Liver (tissue), 10 donors: ENCODE measurements at places on chromosomes 4 and X.
A peak's percentile ranks its signal among the peaks of the same experiment; 100 is the strongest.

DNA sequence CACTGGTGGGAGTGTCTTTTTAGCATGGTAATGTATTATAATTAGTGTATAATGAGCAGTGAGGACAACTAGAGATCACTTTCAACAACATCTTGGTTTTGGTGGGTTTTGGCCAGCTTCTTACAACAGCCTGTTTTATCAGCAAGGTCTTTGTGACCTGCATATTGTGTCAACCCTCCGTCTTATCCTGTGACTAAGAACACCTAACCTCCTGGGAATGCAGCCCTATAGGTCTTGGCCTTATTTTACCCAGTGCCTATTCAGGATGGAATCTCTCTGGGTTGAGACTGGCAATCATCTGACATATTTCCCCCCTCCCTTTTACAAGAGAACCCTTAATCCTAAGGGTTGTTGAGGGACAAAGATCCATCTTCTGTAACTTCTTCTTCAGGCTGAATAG, 21.9 kb upstream of the ADH4 start:
- no peak for DNase-seq

GRCh38 chr4:184824081-184824775, 1.5 kb downstream of the ACSL1 start:
- no peak for DNase-seq

DNA sequence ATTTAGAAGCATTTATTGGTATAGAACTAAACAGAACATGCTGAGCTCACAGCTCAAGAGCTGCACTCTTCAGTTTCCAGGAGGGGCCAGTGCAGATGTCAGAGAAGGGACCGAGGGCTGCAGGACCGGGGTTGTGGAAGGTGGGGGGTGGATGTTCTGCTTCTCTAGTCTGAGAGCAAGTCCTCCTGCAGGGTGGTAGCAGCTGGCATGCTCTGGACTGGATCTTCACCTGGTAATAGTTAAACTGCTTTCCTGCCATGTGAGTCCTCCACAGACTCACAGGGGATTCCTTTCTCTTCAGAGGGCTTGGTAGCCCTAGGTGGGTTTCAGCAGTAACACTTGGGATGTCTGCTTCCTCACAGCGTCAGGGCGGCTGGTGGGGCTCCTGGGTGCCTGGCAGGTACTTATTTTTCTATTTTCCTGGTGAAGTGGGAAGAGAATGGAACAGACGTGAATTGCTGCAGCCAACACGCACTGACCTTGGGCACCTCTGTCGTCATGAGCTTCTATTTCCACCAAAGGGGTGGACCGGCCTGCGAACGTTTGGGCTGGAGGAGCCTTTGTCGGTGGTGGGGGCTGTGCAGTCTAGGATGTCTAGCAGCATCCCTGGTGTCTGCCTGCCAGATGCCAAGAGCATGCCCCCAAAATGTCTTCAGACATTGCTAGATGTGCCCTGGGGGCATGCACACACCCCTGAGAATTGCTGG, 2.5 kb downstream of the MAEA start:
- DNase-seq = no peak

DNA sequence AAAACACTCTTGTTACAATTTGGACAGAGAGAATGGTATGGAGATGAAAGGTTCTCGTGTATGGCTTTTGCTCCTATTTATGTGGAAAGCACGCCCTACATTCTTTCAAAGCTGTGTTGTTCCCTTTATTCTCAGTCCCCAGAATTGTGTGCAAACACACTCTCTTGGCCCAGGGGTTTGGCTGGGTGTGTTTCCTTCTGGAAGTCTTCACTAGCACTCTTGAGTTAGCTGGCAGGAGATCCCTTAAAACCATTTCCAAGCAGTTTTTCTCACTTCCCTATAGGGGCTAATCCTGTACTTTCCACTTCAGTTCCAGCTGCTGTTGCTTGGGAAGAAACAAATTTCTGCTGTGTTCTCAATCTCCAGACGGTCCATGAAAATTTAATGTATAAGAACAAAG, 35.1 kb downstream of the FHL1 start:
- DNase-seq = no peak

DNA sequence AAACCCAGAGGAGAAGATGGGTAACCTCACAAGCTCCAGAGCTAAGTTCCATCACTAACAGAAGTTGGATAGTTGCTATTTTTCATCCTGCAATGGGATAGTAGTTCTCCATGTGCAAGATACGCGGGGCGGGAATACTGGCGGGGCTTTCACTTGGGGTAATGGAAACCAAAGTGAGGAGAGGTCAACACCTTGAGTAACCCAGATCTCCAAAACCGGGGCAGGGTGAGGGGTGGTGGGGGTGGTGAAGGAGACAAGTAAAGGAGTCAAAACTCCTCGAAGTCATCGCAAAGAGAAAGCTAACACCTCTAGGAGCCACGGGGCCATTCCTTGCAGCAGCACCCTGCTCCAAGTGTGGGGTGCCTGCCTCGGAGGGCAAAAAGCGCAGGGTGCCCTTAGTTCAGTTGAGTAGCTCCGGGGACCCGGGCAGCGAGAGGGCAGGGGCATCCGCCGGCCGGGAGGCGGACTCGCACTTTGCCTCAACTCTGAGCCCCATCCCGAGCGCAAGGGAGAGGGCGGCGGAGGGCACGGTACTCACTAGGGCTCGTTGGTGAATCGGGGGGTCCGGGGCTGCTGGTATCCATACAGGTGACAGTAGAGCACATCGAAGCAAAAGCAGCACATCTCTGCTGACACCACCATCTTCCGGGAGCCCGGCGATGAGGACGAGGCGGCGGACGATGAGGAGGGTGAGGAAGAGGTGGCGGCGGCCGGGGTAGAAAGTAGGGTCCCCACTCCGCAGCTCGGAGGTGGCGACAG, 645 bp downstream of the AMMECR1 start:
- peak; percentile 51 for DNase-seq

GRCh38 chrX:119155416-119156035, 27.9 kb upstream of the KIAA1210 start:
- DNase-seq = no peak

GRCh38 chr4:11424000-11424399, 4.7 kb downstream of the HS3ST1 start:
- no peak for DNase-seq

DNA sequence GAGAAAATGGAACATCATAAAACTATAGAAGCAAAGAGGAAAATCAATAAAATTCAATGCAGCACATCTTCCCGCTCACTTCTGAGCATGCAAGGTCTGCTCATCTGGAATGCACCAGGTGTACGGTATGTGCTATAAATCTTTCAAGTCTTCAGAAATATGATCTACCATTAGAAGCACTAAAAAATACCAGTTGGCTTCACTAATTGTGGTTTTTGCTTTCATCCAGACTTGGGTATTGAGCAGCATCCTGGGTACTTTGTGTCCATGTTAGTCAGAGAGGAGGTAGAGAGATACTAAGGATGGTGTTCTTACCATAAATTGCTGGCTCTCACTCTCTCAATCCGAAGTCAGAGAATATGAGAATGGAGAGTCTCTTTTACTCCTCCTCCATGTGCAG, 477.1 kb downstream of the PPARGC1A start:
- no peak for DNase-seq

DNA sequence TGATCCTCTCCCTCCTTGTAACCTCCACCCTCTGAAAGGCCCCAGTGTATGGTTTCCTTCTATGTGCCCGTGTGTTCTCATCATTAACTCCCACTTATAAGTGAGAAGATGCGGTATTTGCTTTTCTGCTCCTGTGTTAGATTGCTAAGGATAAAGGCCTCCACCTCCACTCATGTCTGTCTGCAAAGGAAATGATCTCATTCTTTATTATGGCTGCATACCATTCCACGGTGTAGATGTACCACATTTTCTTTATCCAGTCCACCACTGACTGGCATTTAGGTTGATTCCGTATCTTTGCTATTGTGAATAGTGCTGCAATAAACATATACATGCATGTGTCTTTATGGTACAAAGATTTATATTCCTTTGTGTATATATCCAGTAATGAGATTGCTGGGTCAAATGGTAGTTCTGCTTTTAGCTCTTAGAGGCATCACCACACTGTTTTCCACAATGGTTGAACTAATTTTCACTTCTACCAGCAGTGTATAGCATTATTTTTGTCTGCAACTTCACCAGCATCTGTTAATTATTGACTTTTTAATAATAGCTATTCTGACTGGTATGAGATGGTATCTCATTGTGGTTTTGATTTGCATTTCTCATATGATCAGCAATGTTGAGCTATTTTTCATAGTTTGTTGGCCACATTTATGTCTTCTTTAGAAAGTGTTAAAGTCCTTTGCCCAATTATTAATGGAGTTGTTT, 1030.9 kb downstream of the FSTL5 start:
- no peak for DNase-seq

GRCh38 chr4:74920704-74921103, 12.2 kb upstream of the PARM1 start:
- DNase-seq = no peak

DNA sequence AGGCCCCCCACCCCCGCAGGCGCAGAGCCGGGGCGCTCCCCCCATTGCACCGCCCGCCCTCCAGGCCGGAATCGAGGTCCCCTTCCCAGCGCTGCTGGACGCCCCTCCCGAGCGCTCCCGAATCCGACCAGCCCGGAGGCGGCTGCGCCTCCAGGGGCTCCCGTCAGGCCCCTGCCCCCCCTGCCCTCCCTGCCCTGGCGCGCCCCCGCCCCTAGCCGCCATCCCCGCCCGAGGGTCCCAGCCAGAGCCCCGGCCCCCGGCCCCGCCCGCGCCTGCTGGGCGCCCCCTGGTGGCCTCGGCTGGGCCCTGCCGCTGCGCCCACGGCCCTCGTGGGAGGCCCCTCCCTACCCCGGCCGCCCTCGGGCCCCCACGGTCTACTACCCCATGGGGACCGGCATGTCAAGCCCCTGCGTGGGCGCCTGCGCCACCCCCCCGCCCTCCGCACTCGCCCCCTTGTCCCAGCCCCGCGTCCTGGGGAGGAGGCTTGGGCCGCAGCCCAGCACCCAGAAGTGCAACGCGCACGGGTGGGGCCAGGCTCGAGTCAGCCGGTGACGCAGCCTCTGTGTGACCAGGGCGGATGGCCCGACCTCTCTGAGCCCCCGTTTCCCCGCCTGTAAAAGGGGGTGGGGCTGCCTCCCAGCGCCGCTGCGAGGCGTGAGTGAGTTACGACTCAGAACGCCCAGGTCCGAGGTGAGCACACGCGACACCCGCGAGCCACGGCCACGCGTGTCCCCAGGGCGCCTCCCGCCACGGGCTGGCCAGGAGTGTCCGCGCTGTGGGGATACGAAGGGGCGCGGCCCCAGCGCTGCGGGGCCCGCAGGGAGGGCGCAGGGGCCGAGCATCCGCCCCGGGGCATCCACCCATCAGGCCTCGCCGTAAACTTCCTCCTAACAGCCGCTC, 104.9 kb downstream of the FAM53A start:
- peak; percentile 62 for DNase-seq

- DNase-seq = no peak
These were observed 177.7 kb downstream of the ADAMTS3 start for GRCh38 chr4:72391281-72391680.

DNA sequence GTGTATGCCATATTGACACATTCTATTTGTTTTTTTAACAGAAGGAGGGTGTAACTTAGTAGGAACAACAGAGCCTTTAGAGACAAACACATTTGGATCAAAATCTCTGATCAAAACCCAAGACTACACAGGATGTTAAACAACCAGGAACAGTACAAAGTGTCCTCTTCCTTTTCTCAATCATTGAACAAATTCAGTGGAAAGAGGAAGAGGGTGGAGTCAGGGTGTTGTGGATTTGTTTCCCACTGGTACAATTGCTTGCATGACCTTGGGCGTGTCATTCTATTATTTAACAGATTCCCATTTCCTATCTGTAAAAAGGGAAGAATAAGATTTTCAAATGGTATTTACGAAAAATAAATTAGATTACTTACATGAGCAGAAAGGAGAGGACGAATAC, 1162.8 kb upstream of the PRKX start:
- DNase-seq = no peak

DNA sequence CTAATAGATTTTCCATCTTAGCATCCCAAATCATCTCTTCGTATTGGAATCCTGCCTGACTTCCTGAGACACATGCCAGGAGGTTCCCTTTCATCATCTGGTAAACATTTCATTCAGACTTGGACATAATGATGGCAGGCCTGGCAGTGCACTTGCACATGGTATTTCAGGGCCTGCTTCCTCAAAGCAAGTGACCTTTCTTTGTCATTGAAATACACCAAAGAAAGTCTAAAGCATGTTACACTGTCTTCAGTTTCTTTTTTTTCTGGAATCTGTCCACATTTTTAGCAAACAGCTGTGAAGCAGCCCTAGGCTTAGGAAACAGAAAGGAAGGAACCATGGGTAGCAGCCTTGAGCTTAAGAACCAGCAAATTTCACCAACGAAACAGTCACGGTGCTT, 205.9 kb upstream of the VCX start:
- DNase-seq = no peak

DNA sequence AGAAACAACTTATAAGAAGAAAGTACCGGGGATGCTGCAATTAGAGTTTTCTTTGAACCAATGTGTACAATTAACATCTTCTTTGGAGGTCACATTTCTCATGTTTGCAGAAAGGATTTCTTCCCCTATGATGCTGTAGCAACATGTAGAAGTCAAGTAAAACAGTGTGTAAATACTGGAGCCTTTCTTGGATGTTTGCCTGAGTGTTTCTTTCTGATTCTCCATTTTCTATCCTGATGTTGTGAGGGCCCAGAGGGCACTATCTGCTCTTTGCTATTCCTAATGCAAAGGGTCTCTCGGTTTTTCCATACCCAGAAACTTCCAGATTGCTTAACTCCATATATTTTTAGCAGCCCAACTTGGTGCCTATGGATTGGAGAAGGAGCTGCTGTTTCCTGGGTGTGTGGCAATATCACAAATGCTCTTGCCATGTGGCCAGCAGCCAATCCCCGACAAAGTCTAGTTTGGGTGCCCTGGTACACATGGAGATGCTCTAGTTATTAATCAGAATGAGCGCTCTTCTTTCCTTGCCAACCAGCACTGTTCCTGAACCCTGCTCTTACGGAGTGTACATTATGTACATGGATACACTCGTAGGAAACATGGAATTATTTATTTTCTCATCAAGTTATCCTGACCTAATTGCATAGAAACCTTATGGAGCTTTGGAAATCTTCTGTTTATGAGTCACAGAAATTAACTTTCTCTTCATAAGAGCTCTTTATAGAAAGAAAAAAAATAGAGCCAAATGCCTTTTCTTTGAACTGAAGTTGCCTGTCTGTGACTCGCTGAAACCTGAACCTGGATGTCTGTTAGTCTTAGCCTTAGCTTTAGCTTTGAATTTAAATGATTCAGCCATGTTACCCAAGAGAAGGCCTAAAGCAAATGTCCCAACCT, 67.0 kb upstream of the GPC4 start:
- no peak for DNase-seq

DNA sequence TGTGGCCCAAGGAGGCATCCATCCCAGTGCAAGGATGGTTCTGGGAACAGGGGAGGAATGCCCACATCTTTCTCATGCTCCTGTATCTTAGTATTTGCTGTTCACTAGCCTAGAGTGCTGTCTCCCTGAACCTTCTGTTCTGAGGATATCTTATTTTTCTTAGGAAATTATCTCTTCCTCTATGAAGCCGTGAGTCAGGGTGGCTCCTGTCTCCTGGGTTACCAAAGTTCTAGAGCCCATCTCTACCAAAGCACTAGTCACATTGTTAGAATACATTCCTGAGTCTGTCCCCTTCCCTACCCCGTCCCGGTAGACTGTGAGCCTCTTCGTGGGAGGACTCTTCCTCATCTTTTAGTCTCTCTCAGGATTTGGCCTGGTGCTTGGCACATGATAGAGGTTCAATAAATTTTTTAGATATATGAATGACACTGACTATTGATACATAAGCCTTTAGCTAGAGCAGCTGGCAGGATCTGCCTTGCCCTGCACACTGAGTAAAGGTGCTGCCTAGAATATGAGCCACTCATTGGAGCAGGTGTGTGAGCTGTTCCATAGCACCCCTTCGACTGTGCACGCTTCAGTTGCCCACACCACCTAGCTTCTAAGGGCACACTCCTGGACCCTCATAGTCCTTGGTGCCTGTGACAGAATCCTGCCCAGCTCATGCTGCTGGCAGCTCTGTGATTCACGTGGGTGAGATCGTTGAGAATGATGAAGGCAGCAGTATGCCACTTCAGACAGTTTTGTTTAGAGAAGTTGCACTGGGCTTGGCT, 13.3 kb downstream of the CXCR3 start:
- DNase-seq = no peak
